ENCODE measurements at places on chromosomes 12 and 14.

GRCh38 chr12:131135786-131136538, 182.3 kb downstream of the ADGRD1 start:
- DNase-seq = no peak

- no peak for DNase-seq
These were observed 77.8 kb upstream of the HSPB8 start for GRCh38 chr12:119100933-119101332.

DNA sequence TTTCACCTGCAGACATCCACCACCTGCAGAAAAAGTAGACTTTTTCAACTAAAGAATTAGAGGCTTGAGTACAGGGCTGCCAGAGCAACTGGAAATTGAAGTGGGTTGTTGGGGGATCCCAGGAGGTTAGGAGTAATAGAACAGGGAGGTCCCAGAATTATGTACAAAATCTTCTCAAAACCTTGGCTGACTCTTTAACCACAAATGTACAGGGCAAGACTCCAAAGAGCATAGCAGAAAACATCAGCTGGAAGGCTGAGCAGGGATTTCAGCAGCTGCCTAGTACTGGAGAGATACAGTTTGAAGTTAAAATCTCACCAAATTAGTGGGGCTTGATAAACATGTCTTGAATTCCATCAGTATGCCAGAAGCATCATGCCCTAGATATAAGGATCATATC, 191.6 kb downstream of the CRADD start:
- DNase-seq = no peak

DNA sequence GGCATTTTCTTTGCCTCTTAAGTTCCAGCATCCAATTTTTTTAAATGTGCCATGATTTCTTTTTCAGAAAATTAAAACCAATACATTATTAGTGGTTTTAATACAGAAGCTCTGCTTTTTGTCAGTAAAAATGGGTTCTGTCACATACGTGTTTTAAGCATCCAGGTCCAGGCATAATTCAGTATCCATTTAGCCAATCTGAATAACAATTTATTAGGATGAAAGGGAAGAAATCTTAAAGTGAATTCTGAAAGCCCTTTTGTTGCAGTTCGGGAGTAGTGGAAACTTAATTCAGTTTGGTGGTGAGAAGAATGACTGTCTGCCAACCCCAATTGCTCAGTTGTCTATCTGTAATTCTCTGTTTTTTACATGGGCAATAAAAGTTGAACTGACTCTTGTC, 7.2 kb downstream of the XPOT start:
- DNase-seq = no peak

GRCh38 chr12:84772281-84772680, 140.3 kb downstream of the SLC6A15 start:
- DNase-seq = no peak

GRCh38 chr14:104319491-104320241, 181.3 kb downstream of the KIF26A start:
- DNase-seq = no peak

GRCh38 chr14:89078021-89078795, 253.8 kb downstream of the TTC8 start:
- DNase-seq = no peak

- DNase-seq = no peak
These were observed 169.7 kb upstream of the NUDT4 start for GRCh38 chr12:93208011-93208410.

DNA sequence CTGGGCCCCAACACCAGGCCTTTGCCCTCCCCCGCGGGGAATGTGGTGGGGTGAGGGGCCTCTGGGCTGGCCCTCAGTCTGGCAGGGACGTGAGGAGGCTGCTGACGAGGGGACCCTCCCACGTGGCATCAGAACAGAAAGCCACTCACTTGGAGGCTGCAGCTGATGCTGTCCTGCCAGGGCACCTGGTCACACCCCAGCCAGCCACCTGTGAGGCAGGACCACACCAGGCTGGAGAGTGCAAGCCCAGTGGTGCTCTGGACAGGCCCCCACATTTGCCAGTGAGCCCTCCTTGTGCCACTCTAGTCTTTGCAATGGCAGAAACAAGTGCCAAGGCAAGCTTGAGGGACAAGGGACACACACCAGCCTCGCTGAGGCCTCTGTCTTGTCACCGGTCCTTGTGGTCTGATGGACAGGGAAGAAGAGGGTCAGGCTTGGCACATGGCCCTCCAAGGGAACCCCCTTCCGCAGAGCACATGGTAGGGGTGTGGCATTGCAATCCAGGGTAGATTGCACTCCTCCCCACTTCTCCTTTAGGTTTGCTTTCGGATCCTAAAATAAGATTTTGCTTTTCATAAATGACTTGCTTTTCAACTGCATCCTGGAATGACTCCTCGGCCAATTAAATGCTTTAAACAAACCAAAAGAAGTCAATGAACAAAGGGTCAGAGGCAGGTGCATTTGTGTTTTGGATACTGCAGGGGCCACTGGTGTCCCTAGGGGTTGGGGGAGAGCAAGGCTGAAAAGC, 53.7 kb downstream of the CCDC88C start:
- no peak for DNase-seq

DNA sequence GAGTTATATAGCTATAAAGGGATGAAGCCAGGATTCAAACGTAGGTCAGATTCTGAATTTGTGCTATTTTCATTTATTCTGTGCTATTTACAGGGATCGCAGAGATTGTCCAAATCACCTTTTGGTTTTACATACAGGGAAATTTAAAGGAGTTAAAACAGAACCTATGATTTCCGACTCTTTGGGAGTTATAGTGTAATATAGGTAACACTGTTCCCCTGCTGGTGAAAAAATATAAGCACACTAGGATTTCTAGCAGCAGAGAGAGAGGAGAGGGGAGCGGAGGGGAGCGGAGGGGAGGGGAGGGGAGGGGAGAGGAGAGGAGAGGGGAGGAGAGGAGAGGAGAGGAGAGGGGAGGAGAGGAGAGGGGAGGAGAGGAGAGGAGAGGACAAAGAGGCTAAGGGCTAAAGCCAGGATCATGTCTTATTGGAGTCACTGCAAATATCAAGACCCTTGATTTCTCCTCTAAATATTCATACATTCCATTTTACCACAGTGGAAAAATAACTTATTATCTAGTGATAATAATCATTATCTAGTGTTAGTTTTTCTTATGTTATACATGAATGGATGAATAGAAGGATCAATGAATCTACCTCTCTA, 46.2 kb upstream of the KCNH5 start:
- DNase-seq = no peak

GRCh38 chr14:29757711-29758233, 169.9 kb downstream of the PRKD1 start:
- DNase-seq = no peak

GRCh38 chr14:72146241-72146640, 214.0 kb downstream of the RGS6 start:
- DNase-seq = no peak

- no peak for DNase-seq
These were observed 588 bp upstream of the TWF1 start for GRCh38 chr12:43806737-43807072.

DNA sequence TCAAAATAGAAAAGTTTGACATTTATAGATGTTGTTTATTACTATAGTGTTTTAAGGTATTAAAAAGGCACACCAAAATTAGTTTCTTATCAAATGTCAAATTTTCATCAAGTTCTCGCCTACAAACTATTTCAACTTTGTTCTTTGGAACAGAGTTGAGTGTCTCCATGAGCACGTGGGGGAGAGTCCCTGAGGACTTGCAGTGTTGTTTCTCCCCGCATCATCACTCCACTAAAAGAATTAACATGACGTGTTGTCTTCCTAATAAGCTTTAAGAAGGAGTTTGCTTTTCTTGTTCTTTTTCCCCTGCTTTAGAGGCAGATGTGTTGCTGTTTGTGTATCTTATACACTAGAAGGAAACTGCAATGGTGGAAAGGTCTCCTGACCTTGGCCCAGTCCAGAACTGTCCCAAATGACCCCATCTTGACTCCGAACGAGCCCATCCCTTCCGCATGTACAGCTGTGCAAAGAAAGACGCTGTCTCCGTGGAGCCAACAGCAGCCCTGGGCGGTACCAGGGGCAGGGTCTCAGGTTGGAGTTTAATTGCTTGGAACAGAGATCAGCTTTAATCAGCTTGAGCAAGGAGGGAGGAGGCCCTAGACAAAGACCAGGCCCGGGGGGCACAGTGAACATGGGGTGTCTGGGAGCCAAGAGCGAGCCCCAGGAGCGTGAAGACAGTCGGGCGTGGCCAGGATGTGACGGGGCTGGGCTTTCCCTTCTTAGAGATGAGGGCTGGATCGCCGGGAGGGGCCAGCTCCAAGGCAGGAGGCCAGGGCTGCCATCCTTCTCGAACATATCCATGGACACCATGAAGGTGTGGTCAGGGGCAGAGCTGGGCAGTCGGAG, 215.4 kb upstream of the RTL1 start:
- DNase-seq = no peak

DNA sequence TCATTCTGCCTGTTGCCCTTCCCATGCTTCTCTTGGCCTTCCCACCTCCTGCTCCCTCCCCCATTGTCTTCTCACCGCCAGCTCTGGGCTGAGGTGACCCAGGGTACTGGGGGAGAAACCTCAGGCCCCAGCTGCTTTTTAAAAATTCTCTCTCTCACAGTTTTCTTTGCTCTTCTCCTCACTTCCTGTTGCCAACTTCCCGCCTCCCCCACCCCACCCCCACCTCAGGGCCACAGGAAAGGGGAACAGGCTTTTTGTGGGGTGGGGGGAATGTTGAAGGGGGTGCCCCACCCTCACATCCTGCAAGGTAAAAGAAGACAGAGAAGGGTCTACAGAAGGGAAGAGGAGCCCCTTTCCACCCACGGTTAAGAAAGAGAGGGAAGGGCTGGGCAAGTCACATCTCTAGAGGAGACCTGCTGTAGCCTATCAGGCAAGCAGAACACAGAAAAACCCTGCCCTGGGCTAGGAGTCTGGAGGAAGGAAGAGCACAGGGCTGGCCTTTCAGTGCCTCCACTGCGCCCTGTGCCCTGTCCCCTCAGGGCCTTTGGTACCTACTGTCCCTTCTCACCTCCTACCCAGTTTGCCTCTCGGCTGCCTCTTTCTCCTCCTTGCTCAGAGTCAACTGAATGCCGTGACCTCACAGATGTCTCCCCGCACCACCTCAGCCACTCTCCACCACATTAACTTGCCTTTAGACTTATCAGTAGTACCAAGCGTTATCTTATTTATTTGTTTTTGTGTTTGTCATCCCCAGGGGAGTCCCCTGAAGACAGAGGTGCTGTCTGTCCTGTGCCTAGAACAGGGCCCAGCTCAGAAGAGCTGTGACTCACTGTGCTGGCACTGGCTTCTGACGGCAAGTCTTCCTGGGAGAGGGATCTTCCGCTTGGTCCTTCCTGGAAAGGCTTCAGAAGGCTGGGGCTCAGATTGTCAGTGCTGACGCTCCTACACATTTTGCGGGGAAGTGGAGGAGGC, 1.7 kb downstream of the ARHGAP9 start:
- DNase-seq = no peak

DNA sequence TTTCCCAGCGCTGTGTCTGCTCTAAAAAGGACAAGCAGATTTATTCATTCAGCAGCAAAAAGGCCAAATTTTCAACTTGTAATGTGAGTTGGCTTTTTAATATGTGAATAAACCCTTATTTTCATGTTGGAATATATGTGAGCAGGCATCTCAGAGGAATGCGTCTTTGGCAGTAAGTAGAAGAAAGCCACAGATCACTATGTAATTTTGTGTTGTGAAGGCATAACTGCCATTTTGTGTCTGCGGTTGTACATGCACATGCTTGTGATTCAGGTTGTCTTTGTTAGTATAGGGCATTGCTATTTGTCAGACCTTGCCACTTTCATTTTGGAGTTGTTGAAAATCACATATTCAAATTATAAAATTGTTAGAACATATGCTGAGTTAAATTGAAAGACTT, 398.8 kb upstream of the RGS6 start:
- no peak for DNase-seq

GRCh38 chr12:1552911-1553491, 41.4 kb downstream of the FBXL14 start:
- DNase-seq = no peak

DNA sequence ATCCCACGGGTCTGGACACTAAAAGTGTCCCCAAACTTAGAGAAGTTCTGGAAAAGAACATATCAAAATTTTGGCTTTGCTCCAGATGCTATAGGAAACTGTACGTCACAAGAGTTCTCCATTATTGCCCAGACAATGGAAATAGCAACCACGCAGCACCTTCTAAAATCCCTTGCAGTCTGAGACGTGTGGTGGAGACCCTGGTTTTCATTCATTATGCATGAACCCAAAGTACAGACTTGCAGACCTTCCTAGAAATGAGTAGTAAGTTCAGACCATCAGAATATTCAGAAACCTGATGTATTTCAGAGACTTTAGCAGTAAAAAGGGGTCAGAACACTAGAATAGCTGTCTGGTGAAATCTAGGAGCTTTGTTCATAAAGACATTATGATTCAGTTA, 50.0 kb upstream of the BCL2L14 start:
- DNase-seq = no peak

- no peak for DNase-seq
These were observed 190.4 kb downstream of the SLC25A21 start for GRCh38 chr14:36981832-36982529.

GRCh38 chr12:59040656-59041055, 120.4 kb upstream of the LRIG3 start:
- no peak for DNase-seq

DNA sequence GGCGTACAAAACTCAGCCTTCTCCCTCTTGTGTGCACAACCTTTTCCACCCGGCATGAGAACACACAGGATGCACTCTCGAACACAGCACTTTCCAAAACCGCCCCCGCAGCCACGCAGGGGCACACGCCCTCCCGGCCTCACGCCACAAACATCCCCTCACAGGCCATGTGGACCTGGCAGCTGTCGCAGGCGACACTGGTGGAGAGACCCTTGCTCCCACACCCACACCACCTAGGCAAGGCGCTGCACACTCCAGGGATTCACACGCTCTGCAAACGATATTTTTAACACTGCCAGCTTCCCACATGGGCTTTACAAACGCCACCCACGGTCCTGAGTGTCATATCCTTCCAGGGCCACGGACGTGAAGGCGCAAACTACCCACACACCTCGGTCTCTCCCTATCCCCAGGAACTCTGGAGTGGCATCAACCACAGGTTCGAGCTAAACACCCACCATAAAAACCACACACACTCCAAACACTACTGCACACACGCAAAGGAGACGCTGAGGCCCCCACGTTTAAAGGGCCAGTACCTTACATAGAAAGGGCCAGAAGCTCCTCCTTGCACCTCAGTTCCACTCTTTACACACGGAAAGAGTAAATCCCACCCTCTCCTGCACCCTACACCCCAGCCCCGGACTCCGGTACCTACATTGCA, 12.4 kb upstream of the ITGB7 start:
- DNase-seq = no peak

GRCh38 chr14:63472986-63473788, 70.0 kb downstream of the PPP2R5E start:
- DNase-seq = no peak

- no peak for DNase-seq
These were observed 2.8 kb downstream of the PRIM1 start for GRCh38 chr12:56749359-56749758.

GRCh38 chr12:131090274-131091210, 136.8 kb downstream of the ADGRD1 start:
- DNase-seq = no peak
